ENCODE measurements at places on chromosomes 6 and 20. TPM values are rescaled to one million over a fixed set of nuclear protein-coding genes. Genes with fewer than 3 reads are reported as not detected.

DNA sequence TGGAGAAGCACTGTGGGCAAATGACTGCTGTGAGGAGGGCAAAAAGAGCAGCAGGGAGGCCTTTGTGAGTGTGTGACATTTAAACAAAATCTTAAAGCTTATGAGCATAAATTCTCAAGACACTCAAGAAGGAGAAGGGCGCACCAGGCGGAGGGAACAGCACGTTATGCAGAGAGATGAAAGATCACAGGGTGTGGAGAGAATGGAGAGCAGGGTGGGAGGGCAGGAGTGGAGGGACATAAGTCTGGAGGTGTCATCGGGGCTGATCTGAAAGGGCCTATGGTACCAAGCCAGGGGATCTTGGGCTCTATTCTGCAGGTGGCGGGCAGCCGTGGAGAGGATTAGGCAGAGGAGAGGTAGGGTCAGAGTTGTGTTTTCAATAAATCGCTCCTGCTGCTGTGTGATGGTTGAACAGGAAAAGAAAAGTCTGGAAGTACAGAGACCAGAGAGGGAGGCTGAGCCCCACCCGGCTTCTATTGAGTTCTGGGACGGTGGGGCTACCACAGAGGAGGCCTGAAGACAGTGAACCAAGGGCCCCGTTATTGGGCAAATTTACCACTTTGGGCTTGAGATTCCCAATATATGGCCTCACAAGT lies 24.3 kb upstream of the DLGAP4 start:
- no peak for DNase-seq

- DNase-seq: no peak
Measured at GRCh38 chr6:63543982-63544381, 28.3 kb upstream of the LOC128125822 start.

GRCh38 chr20:20003031-20003954 lies 13.9 kb upstream of the NAA20 start:
- no peak for DNase-seq

DNA sequence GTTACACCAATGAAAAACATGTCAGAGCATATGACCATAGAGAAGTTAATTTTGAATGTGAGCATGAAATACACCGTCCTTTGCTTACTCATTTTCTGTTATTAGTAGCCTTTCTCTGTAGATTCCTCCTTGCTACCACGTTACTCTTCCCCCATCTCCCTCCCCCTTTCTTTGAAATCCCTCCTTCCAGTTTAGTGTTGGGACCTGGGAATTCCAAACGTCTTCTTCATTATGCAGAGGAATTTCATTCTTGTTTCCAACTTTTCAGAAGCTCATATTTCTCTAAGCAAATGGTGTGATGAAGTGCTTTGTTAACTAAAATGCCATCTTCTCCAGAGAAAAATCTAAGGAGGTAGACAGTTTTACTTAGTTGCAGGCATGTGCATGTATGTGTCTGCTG lies 122.4 kb downstream of the MCHR2 start:
- no peak for DNase-seq

The HLA-DQB2 gene
- total RNA-seq: 3.1 TPM

The KIF6 gene
- 0.16 TPM for total RNA-seq

GRCh38 chr6:13681305-13682061 lies 30.2 kb downstream of the RANBP9 start:
- DNase-seq: no peak

- peak; percentile 52 for DNase-seq
Measured at GRCh38 chr20:61698598-61699494, 366.8 kb downstream of the TAF4 start.

The GUCA1A gene
- total RNA-seq: not detected

The PRKN gene
- 19.5 TPM for total RNA-seq

The HMGA1 gene
- 44.4 TPM for total RNA-seq

- peak; percentile 85 for DNase-seq
Measured at GRCh38 chr6:44096612-44097011, 30.6 kb downstream of the MRPL14 start.

The CTAGE9 gene
- not detected for total RNA-seq

- no peak for DNase-seq
Measured at GRCh38 chr6:144931172-144932035, 646.3 kb downstream of the UTRN start.

DNA sequence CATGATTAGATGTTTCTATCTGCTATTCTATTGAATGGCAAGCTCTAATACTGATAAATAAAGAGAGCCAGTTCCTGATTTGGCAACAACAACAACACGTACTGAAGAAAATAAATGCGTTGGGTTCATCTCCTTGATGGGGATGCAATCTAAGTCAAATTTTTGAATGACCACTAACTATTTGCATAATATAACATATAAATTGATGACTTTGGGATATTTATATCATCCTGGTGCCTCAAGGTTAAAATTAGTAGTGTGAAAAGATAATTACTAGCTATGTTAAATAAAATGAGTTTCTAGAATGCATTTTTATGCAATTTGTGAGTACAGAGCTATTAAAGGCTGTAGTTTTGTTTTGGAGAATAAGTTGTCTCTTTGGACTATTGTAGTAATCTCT lies 896.4 kb downstream of the KIF16B start:
- no peak for DNase-seq

- DNase-seq: peak; percentile 75
Measured at GRCh38 chr6:41713159-41713649, 22.2 kb downstream of the TFEB start.

The ESF1 gene
- total RNA-seq: 12.9 TPM

The GTSF1L gene
- not detected for total RNA-seq

The DNMT3B gene
- 0.32 TPM for total RNA-seq

DNA sequence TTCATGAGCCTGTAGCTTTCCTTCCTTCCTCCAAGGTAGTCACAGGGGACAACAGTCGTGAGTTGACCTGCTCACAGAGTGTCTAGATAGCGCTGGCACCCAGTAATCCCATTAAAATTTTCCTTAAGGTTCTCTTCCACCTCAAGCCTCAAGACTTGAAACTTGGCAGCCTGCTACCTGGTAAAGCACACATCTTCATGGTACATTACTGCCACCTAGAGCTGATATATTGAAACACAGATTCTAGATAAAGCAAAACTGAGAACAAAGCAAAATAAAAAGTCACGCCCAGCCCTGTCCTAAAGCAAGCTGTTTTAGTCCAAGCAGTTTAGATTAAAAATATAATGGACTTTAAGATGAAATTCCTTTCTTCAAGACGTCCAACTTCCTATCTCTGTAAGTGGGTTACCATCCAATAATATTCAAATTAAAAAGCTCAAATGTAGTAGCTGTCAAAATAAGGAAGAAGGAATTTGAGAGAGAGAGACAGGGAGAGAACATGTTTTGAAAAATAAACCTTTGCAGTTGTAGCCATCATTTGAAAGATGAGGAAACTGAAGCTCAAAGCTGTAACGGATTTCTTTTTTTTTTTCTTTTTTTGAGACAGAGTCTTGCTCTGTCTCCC lies 50.7 kb upstream of the CD83 start:
- no peak for DNase-seq

The PHACTR1 gene
- total RNA-seq: 116 TPM

DNA sequence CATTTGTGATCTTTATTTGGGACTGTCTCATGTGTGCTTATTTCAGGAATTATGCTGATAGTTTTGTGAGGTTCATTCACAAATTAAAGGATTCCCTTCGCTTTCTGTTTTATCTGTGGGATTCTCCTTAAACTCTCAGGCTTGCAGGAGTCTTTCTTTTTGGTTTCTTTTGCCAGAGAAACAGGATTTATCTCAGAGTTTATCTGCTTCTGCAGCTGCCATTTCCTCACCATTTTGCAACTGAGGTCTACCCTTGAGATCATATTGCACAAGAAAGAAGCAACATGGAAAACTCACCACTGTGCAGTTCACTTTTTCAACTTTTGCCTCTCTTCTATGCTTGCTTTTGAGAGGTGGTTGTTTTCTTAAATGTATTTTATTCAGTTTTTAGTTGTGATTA lies 201.0 kb downstream of the PRL start:
- no peak for DNase-seq

DNA sequence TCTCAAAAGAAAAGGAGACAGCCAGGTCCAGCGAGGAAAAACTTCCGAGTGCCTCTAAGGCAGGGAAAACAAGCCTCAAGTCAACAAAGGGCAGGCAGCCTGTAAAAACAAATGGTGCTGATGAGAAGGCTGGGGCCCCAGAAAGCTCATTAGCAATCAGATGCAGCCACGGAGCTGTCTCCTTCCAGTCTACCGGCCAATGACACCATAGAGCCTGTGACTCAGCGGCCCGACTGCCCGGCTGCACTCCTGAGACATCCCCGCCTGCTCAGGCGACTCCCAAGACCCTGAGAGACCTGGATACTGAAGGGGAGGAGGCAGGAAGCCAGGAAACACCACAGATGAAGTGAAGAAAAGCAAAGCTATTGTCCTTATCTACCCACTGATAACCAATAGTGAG lies 120.1 kb upstream of the HDDC2 start:
- no peak for DNase-seq

All from Right ventricle myocardium inferior (tissue), 1 donor.